ENCODE measurements at places on chromosomes 12 and 14.

- DNase-seq, result peak; percentile 17
Observed at GRCh38 chr12:53179687-53180219, 769 bp upstream of the ZNF740 start.

DNA sequence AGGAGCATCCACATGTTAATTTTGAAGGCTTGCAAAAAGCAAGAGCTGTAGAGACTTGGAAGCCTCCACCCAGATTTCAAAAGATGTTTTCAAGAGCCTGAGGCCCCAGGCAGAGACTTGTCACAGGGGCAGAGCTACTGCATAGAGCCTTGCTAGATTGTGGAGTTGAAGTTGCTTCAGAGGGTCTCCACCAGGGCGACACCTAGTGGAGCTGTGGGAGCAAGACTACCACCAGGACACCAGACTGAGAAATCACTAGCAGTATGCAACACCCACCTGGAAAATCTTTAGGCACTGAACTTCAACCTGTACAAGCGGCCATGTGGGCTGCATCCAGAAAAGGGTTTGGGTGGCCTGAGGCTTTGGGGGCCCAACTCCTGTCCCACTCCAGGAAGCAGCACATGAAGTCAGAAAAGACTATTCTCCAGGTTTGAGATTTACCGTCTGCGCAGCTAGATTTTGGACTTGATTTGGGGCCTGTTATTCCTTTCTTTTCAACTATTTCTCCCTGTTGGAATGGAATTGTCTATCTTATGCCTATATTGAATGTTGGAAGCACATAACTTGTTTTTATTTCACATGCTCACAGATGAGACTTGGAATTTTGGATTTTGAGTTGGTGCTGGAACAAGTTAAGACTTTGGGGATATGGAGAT, 508.6 kb downstream of the FLRT2 start:
- peak; percentile 20 for DNase-seq

GRCh38 chr12:62251609-62251958, 8.6 kb upstream of the USP15 start:
- DNase-seq, result no peak

DNA sequence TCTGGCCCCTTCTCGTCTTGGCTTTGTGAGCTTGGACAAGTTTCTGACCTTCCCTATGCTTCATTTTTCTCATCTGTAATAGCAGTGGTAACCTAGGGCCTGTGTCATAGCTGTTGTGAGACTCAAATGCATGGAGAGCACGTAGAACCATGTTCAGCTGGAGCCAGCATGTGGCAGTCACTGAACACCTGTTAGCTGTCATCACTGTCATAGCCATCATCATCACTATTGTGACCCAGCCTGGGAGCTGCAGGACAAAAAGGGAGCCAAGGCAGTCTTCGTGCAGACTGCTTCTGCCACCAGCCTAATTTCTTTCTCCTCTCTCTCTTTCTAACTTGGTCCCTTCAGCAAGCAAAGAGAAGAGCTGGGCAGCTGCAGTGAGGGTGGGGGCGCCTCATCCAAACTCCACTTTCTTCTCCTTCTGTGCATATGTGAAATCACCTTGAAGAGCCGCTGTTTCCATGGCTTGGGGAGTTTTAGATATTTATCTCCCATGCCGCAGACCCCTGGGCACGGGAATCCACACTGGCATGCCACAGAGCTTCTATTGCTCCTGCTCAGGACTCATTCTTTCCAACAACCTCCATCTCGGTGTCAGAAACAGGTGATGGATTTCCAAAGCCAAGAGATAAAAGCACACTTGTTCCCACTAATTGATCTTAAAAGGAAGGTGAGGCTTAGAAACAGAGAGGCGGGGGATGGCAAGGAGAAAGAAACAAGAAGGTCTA, 87.0 kb downstream of the SRRM4 start:
- no peak for DNase-seq

GRCh38 chr14:29749327-29749726, 178.3 kb downstream of the PRKD1 start:
- DNase-seq, result peak; percentile 89

- no peak for DNase-seq
Observed at GRCh38 chr12:58361056-58361455, 419.7 kb downstream of the ATP23 start.

- DNase-seq, result no peak
Observed at GRCh38 chr12:90677055-90677454, 277.9 kb downstream of the CCER1 start.

- DNase-seq, result no peak
Observed at GRCh38 chr12:91356405-91356804, 173.8 kb upstream of the DCN start.

DNA sequence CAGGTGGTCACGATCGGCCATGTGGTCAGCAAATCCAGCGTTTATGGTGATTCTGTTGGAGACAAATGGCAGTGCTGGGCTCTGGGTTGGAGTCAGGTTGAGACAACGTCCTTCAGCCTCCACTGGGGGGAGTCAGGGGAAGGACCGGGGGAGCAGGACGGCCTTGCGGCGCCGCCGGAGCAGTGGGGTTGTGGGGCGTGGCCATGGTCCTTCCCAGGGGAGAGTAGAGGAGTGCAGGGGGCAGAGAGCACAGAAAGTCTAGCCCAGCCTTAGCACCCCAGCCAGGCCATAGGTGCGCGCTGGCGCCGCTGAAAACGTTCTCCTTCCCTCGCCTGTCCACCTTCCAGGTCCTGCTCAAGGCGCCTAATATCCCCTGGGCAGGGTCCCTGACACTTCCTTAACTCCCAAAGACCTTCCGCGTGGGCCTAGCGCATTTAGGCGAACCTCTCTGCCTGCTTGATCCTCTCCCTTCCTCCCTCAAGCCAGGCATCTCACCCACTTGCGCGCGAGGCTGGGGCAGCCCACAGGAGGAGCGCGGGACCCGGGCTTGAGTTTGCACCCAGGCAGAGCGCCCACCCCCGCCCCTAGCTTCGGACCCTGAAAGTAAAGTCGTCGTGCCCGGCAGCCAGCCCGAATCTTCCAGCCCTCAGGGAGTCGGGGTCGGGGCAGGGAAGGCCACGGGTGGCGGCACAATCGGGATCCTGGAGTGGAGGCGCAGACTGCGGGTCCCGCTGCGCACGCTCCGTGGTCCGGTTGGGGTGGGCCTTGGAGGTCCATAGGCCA, 3.1 kb upstream of the KIF26A start:
- DNase-seq, result no peak

- DNase-seq, result no peak
Observed at GRCh38 chr12:103455020-103455763, 40.6 kb downstream of the C12orf42 start.

DNA sequence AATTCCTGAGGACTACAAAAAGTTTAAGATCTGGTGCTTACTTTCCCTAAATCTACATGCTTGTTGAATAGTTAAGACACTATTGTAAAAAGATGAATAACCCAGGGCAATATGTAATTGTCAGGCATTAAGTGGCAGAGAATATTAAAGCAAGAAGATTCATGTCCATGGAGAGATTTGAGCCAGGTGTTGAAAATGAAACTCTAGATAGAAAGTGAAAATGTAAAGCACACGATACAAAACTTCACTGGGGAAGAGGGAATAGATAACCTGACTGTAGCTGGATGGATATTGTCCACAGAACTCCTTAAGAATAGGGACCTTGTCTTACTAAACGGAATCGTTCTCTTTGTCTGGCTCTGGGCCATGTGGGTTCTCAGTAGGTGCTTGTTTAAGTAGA, 5.0 kb downstream of the CAND1 start:
- no peak for DNase-seq

GRCh38 chr12:130474599-130475269, 137.0 kb downstream of the PIWIL1 start:
- no peak for DNase-seq

- DNase-seq, result no peak
Observed at GRCh38 chr14:61649283-61649682, 46.0 kb upstream of the HIF1A start.

DNA sequence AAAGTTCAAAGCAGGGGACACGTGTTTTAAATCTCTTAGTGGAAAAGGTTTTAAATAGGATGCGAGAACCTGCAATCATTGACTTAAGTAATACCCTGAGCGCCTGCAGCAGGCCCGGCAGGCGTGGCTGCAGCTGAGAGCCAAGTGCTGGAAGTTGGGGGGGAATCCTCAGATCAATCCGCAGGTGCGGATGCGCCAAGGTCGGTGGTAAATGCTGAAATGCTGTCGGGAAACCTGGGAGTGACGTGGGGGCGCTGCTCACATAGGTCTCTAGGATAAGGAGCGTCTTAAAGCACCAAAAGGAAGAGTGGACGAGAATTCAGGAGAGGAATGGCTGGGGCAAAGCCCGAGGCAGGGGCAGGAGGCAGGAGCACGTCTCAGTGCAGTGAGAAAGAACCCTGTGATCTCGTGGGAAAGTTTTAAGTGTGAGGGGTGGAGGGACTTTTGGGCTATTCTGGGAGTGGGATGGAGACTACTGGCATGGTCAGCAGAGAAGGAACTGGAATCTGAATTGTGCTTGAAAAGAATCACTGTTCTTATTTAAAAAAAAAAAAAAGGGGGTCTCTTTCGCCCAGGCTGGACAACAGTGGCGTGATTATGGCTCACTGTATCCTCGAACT, 883 bp upstream of the CDCA4 start:
- peak; percentile 23 for DNase-seq

DNA sequence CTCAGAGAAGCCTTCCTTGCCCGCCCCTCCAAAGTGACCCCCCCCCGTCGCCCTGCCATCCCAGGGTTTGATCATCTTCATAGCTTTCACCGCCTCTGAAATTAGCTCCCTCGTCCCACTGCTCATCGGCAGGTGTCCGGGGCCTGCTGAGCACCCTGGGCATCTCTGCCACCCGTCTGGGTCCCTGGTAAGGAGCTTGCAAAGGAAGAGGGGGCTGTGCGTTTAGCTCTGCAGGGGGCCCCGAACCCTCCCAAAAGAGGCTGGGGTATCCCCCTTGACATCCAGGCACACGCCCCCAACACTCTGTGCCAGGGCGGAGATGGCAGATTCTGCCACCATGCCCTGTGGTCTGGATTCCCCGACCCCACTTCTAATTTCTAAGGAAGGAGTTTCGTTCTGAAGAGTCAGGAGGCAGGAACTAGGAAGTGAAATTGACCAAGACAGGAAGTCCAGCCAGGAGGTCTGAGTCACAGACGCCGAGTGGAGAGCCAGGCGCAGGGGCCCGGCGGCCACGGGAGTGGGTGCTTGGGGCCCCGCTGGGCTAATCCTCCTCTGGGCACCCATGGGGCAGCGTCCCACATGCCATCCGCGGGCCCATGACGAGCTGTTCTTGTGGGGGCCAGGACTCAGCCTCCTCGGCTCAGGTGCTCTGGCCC, 95.7 kb downstream of the RFLNA start:
- DNase-seq, result peak; percentile 87

DNA sequence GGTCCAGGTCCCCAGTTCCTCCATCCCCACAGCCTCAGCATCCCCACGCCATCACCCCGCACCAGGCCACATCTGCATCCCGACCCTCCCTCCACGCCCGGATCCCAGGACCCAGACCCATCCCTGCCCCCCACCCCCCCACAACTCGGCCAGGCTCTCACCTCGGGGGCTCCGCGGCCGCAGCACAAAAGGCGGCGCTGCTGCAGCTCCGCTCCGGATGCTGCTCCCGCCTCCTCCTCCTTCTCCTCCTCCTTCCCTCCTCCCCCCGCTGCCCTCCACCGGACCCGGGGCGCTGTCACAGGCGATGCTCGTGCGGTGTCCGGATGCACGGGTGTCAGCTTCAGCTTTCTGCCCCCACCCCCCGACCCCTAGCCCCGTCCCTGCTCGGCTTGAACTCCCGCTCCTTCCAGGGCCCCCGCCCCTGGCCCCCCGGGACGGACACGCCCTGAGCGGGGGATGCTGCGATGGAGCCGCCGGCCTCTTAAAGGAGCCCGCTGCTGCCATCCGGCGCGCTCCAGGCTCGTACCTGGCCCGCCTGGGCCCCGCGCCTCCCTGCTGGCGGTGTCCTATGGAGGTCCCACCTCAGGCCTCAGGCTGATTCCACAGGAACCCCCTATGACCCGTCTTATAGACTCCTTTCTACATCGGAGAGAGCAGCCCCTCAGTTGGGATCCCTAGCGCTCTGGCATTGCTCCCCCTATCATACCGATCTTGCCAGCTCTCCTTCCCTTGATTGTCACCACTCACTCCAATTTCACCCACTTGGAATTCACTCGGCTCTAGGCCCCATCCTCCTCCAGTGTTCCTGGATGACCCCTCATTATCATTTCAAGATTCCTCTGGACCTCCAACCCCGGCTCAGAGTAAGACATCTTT, at the start of gene MAP3K12:
MAP3K12 (minus strand) TSS at position 193 of the 876 bp plus-strand sequence. CDS start 12,067 bp downstream, outside the sequence.
- DNase-seq, result peak; percentile 68

DNA sequence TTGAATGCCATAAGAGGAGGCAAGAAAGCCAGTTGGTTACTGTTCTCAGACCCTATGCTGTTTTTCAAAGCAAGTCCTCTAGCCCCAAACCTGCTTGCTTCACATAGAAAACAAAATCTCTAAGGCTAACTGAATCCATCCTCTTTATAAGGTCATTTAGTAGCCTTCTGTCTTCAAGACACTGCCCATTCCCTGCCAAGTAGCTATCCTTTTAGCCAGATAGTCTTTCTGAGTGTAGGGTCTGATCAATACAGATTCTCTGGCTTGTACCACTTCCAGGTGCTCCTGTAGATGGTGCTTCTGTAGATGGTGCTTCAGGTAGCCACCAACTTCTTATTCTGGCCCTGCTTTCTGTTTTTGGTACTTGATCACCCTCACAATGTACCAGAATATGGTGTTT, 15.9 kb upstream of the CCER1 start:
- no peak for DNase-seq

DNA sequence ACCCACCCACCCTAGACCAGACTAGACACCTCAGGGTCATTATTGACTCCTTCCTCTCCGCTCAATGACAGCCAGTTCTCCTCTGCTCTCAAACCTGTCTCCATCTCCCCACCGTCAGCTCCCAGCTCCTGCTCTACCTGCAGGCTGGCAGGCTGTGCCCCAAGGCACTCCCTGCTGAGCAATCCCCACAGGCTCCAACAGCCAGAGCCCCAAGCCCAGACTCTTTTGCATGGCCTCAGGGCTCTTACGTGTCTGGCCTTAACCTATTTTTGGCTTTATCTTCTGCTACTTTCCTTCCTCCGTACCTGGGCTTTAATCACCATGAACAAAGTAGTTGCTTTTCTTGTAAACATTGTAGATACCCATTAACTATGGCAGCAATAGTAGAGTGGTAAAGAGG, 162.9 kb upstream of the PRMT8 start:
- no peak for DNase-seq

GRCh38 chr14:75188520-75189268, 12.3 kb upstream of the TMED10 start:
- DNase-seq, result no peak
